ENCODE measurements at places on chromosomes 1 and 21.
A peak's percentile ranks its signal among the peaks of the same experiment; 100 is the strongest.

DNA sequence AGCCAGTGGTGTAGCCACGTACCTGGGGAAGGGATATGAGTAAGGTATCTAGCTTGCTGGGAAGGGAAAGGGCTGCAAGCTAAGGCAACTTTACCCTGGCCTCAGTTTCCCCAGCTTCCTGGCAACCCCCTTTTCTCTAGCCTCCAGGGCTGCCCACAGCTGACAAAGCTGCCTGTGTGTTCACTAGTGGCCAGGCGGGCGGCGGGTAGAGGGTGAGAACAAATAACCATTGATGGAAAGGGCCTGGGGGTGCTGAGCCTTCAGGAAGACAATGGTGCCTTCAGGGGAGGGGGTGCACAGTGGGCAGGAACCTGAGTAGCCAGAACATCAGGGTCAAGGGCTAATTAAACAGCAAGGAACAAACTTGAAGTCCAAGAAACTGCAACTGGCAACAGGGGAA lies 6.1 kb downstream of the CERS2 start:
- no peak for DNase-seq

DNA sequence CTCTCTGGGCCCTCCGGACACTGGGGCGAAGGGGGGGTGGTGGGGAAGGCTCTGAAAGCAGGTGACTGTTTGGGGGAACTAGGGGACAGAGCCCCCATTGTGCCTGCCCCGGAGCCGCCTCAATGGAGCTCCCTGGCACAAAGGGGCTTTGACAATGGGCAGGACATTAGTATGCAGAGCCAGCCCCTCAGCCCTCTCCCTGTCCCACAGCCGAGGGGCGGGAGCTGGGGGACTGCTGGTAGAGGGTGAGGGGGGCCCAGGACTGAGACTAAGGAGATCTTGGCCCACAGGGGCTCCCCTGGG lies 7.8 kb downstream of the KCNJ10 start:
- no peak for DNase-seq

DNA sequence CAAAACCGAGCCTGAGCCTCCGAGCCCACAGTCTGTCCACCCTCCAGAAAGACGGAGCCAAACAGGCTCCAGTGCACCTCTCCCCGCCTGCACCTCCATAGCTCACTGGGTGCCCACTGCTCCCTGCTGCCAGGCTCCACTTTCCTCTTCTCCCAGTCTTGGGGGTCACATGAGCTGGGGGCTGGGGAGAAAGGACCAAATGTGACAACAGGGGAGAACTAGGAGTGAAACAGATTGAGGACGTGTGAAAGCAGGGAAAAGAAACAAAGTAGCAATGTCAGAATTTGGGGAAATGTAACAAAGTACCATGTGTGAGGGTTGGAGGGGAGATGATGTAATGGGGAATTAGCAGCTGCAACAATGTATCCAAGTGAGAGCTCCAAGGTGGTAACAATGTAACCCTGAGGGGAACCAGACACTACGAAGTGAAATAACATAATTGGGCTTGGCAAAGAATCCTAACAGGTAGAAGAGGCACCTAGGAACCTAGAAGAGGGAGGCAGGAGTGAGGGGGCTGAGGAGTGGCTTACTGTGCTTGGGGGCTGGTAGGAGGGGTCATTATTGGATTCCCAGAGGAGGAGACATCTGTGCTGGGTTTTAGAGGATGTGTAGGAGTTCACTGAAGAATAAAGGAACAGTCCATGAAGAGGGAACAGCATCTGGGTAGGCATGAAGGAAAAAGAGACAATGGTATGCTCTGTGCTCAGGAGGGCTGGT lies 12.5 kb downstream of the SDC3 start:
- DNase-seq, result peak; percentile 61

- no peak for DNase-seq
Observed at GRCh38 chr1:233621923-233622322, 8.0 kb downstream of the KCNK1 start.

- DNase-seq, result peak; percentile 91
Observed at GRCh38 chr1:8127171-8127641, 101.1 kb upstream of the ERRFI1 start.

GRCh38 chr1:8348047-8348776 lies 30.3 kb downstream of the SLC45A1 start:
- DNase-seq, result no peak

DNA sequence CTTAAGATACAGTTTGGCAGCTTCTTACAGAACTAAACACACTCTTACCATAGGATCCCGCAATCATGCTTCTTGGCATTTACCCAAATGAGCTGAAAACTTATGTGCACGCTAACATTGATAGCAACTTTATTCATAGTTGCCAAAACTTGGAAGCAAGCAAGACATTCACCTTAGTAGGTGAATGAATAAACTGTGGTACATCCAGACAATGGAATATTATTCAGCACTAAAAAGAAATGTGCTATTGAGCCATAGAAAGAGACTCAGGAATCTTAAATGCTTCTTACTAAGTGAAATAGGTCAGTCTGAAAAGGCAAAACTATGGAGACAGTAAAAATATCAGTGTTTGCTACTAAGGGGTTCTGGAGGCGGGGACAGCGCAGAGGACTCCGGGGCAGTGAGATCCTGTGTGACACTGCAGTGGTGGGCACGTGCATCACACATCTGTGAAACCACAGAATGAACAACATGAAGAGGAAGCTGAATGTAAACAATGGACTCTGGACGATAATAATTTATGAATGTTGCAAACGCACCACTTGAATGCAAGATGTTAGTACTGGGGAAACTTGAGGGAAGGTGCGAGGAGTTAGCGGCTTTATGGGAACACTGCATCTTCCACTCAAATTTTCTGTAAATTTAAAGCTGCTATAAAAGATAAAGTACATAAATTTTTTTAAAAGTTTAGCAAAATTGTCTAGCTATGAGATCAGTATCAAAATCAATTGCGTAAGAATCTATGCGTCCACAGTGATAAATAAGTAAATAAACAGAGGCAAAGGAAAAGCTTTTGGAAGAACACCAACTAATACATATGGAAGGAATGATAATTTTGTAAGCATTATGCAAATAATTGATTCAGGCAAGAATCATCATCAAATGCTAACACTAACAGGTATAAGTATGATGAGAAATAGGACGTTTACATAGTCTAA lies 15.4 kb upstream of the SPATC1L start:
- no peak for DNase-seq

DNA sequence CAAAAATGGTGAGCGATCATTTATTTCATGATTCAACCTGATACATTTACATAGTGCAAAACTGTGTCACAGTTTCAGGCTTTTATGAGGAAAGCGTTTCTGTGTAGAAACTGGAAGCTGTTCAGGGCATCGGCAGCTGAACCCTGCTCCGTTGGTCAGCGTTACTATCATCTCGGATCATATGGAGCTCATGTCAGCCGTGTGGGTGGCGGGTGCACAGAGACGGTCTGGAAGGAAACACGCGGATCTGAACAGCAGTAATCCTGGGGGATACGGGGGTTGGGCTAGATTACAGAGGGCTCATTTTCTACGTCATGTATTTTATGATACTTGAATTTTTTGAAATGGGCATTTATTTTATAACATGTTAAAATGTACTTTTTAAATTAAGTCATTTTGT lies 15.1 kb downstream of the C1orf174 start:
- no peak for DNase-seq

- peak; percentile 56 for DNase-seq
Observed at GRCh38 chr21:35465741-35466140, 416.6 kb upstream of the RUNX1 start.

- DNase-seq, result no peak
Observed at GRCh38 chr1:214979191-214979590, 103.3 kb upstream of the KCNK2 start.

DNA sequence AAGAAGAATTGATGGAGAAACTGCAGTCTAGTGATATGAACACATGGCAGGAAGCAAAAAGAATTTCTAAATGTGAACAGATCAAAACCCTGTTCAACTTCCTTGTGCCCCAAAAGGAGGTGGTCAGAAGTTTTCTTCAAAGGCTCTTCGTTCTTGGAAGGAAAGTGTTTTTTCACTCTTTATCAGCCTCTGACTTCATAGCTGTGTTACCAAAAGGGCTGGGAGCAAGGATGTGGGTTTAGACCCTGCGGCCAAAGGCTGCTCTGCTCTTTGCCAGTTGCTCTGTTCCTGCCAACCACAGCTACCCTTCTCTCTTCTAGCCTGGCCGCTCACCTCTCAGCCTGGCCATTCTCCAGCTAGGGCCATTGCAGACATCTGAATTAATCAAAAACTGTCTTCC lies 53.8 kb downstream of the PTGER3 start:
- no peak for DNase-seq

- no peak for DNase-seq
Observed at GRCh38 chr1:54591127-54591756, 32.1 kb downstream of the FAM151A start.

GRCh38 chr1:196877964-196878363 lies 9.9 kb upstream of the CFHR4 start:
- no peak for DNase-seq

GRCh38 chr1:117676615-117677130 lies 70.8 kb downstream of the TENT5C start:
- no peak for DNase-seq
